ENCODE measurements at places on chromosomes 16 and 17.

DNA sequence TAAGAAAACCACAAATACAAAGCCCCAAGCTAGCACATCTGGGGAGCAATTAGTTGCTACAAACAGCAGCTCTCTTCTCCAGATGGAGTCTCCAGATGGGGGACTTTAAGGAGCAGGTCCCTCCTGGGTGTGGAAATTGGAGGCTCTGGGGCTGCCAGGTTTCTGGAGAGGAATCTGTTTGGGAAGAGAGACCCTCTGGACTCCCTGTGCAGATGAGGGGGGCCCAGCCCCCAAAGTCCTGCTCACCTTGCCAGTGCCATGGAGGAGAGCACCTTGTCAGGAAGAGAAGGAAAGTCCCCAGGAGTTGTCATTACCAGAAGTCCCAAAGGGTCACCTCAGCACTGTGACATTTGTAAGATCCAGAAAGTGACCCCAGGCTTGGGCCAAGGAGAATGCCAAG lies 14.8 kb downstream of the TEKT5 start:
- no peak for DNase-seq

GRCh38 chr16:24516900-24517669 lies 22.3 kb upstream of the RBBP6 start:
- DNase-seq = no peak

GRCh38 chr16:82149536-82149935 lies 20.5 kb downstream of the MPHOSPH6 start:
- DNase-seq = no peak

- no peak for DNase-seq
Observed at GRCh38 chr16:9092282-9092977, 986 bp downstream of the HAPSTR1 start.

- no peak for DNase-seq
Observed at GRCh38 chr16:84466692-84467091, 37.8 kb downstream of the MEAK7 start.

GRCh38 chr17:29368926-29369325 lies 21.2 kb upstream of the TAOK1 start:
- no peak for DNase-seq

DNA sequence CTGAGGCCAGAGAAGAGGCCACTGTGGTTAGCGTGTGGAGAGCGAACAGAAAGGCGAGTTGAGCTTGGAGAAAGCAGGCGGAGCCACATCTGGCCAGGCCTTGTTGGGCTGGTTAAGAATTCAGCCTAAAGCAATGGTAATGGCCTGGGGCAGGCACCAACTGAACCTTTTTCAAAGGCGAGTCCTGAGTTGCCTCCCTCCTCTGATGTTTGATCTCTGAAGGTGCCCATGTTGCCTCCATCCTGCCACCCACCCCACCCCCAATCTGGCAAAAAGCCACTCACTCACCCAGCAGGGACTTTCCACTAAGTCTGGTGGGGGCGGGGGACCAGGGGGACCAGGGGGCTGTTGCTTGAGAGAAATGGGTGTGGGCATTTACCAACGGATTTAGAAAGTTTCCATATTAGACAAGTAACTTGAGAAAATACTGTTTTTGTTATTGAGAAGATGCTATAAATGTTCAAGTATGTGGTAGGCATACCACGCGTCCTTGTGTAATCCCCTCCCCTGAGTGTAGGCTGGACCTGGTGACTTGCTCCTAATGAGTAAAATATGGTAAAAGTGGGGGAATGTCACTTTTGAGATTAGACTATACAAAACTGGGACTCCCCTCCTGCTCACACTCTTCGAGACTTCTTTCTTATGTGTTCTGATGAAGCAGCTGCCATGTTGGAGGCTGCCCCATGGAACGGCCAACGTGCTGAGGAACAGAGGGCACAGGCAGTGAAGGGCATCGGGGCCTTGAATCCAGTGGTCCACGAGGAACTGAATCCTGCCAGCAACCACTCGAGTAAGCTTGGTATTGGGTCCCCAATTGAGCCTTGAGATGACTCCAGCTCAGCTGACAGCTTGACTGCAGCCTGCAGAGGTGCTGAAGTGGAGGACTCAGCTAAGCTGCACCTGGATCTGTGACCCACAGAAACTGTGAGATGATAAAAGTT lies 29.9 kb upstream of the TNS4 start:
- no peak for DNase-seq

DNA sequence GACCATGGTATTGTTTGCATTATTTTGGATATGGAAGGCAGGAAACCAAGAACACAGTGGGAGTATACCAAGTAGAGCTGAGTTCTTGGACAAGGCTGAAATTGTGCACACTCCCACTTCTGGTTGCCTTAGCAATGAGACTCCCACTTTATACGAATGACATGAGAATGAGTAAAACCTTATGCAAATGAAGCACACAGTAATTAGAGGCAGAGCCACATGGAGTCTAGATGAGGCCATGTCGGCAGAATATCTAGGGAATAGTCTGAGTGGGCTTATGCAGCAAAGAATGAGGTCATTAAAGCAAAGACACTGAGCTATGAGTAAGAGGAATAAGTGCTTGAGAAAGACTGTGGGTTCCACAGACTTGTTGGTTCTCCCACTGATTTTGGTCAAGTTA lies 178.7 kb downstream of the GRIN2A start:
- no peak for DNase-seq

DNA sequence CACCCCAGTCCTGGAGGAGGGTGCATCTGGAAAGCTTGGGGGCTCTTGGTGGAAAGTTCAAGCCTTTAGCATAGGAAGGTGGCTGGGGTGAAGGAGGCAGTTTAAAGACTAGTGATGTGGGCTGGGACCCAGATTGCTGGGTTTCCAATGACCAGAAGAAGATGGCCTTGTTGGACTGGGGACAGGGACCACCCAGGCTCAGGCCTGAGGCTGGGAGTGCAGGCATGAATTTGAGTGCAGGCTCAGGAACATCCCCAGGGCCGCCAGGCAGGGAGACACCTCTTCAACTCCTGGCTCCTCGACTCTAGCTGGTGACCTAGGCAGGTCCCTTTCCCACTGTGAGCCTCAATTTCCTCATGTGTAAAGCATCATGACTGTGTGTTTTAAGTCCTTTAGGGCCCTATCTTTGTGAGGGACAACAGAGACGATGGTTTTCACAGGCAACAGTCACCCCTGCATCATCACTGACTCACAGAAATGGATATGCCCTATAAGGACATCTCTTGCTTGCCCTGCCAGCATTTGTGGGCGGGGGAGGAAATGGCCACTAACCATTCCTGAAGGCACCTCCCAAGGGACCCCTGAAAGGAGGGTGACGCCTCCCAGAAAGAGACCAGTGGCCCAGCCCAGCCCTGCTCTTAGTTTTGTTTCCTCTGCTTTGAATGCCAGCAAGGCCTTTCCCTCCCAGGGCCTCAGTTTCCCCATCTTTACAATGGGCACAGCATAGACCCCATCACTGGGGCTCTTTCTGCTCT lies 11.1 kb downstream of the NLRC5 start:
- no peak for DNase-seq

GRCh38 chr17:11446316-11446715 lies 152.0 kb upstream of the DNAH9 start:
- DNase-seq = no peak

GRCh38 chr16:55282441-55282840 lies 41.6 kb upstream of the IRX6 start:
- DNase-seq = no peak

DNA sequence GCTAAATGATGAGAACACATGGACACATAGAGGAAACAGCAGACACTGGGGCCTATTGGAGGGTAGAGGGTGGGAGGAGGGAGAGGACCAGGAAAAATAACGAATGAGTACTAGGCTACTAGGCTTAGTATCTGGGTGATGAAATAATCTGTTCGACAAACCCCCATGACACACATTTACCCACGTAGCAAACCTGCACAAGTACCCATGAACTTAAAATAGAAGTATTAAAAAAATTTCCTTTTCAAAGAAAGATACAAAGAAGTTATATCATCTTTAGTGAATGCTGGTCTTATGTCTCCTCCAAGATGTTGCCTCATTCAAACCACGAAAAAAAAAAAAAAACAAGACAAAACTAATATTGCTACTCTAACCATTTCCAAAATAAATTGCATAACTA lies 31.7 kb downstream of the MBTD1 start:
- no peak for DNase-seq

DNA sequence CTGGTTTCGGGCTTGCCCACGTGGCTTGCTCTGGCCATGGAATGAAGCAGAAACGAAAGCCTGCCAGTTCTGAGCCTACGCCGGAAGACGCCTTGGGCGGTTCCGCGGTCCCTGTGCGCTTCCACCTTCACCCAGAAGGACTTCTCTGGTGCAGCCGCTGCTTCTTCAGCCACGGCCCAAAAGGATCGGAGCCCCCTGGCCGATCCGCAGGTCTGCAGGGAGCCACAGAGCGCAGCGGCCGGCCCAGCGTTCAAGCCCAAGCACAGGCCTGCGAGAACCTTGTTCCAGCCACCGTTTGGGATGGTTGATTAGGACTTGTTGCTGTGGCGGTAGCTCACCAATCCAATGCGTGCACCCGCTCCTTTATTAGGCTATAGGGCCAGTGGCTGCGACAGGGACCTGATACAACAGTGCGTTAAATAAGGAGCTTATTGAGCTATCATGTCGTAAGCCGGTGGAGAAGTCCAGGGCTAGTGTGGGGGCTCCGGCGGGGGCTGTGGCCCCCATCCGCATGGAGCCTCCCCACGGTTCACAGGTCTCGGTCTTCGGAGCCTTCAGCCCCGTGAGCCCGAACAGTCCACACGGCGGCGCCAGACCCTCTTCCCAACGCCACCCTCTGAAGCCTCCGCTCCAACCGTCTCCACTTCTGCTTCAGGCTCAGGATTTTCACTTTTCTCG lies 10.2 kb upstream of the MPP2 start:
- DNase-seq = no peak

GRCh38 chr17:74417178-74418045 lies 14.5 kb upstream of the GPRC5C start:
- no peak for DNase-seq

DNA sequence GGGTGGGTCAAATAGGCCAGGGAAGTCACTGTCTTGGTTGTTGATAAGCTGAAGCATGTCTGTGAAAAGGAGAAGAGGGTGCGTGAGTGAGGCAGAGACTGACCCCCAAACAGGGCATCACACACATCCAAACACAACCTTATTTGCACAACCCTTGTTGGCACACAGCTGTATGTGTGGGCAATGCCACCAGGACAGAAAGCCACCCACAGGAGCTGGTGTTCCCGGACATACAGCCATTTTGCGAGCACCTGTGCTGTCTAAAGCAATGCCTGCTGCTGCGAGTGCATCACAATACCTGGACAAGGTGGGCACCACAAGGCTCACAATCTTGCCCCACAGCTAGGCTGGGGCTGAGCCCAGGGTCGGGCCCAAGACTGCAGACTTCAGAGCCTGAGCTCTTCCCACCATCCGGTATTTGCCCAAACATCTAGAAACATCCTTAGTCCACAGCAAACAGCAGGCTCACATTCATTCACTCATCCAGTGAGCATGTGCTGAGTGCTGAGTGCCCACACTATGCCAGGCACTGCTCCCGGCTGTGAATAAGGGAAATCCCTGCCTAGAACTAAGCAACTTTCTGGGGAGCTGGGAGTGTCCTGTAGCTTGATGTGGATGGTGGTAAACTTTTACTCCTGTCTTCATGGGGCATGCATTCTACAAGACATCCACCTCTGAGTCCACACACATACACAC lies 16.2 kb downstream of the SREBF1 start:
- DNase-seq = no peak

DNA sequence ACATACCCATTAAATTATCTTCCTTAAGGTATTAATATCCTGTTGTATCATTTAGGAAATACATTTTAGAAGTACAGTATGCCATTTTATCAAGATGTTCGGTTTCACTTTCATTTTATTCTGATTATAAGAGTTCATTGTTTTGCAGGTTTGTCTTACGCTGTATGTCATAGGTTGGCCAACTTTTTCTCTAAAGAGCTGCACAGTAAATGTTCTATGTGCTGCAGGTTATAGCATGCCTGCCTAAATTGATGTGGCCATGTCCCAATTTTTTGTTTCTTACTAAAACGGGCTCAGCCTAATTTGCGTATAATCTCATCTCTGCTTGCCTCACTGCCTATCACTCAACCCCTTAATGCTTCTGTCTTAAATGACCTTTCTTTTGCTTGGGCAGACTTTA lies 126.4 kb downstream of the USP22 start:
- no peak for DNase-seq

- no peak for DNase-seq
Observed at GRCh38 chr16:28100810-28101532, 37.5 kb upstream of the GSG1L start.

GRCh38 chr17:73412914-73413313 lies 101.1 kb upstream of the CDC42EP4 start:
- no peak for DNase-seq

GRCh38 chr16:24345704-24346103 lies 89.6 kb downstream of the CACNG3 start:
- DNase-seq = no peak

DNA sequence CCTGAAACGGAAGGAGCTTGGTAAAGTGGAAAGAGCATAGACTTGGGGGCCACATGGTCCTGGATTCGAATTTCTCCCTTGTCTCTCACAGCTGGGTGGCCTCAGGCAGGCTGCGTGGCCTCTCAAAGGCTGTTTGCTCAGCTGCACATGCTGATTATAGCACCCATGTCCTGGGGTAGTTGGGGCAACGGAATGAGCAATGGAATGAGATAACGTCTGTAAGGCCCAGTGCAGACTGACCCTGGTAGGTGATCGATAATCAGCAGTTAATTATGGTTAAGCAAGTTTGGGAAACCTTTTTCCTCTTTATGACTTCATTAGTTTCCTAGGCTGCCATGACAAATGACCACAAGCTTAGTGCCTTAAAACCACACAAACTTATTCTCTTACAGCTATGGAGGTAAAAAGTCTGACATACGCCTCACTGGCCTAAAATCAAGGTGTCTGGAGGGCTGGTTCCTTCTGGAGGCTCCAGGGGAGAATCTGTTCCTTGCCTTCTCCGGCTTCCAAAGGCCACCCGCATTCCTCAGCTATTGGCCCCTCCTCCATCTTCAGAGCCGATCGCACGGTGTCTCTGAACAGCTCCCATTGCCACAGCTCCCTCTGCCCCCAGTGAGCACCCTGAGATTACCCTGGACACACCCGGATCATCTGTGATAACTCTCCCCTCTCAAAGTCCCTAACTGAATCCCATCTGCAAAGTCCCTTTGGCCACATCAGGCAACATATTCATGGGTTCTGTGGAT lies 294.9 kb upstream of the FOXF1 start:
- DNase-seq = no peak

GRCh38 chr17:18166894-18167293 lies 16.7 kb upstream of the ALKBH5 start:
- no peak for DNase-seq

DNA sequence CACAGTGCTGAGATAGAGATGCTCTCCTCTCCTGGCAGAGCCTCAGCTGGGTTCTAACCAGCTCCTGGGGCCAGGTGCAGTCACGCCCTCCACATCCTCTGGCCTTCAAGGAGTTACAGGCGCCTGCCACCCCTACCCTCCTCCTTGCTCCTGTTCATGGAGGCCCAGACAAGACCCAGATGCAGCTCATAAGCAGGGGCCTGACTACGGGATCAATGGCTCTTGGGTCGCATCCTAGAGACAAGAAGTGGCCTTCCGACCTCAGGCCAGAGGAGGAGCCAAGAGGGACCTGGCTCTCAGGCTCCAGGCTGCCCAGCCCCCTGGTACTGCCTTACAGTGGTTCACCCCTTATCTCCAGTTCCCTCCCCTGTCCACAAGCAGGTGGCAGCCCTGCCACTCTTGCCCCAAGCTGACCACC lies 23.0 kb downstream of the ARHGAP27 start:
- DNase-seq = no peak

- no peak for DNase-seq
Observed at GRCh38 chr17:57517273-57517631, 227.8 kb downstream of the CCDC182 start.

All from cortex of kidney (tissue), 1 donor.